ENCODE measurements at places on chromosomes 5 and 9.
A peak's percentile ranks its signal among the peaks of the same experiment; 100 is the strongest.

DNA sequence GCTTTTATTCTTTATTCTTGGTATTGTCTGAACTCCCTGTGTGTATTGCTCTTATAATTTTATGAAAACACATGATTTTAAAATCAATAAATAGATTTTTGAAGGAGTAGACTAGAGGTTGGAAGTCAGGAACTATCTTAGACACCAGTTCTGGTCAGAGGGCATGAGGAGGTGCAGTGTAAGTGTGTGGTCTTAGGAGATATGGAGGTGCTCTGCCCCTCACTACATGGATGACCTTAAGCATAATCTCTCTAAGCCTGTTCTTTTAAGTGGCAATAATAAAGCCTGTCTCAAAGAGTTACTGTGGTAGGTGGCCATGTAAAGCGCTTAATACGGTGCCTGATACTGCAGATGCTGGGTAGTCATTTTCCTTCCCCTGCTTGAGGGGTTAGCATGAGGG is 34.0 kb downstream of the RPS23 start:
- DNase-seq, result no peak

DNA sequence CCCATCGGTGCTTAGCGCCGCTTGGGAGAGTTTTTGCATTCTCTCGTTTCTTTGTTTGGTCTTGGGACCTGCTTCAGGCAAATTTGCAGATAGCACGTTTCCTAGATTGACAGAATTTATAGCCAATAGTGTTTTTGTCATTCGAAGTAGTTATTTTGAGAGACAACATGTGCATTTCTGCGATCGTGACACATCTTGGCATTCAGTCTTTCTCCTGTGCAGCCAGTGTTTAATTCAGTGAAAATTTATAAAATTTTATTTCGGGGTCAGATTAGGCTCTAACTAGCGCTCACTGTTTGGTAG is 830 bp downstream of the PRRC1 start:
- no peak for DNase-seq

DNA sequence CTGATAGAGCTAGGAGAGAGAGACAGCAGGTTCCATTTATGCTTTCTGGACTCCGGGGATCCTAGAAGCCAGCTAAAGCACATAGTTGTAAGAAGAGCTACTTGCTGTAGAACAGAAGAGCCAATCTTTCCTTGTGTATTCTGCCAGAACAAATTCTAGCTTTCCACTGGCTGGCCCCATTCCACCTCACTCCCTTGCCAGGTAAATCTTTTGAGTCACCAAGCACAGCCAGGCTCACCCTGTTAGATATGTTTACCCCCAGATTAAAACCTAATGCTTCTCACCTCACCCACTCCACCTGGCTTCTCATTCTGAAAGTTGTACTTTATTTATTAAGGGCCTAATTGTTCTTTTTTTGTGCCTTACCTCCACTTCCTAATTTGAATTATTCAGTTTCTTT is 48.9 kb upstream of the CHD1 start:
- peak; percentile 34 for DNase-seq

DNA sequence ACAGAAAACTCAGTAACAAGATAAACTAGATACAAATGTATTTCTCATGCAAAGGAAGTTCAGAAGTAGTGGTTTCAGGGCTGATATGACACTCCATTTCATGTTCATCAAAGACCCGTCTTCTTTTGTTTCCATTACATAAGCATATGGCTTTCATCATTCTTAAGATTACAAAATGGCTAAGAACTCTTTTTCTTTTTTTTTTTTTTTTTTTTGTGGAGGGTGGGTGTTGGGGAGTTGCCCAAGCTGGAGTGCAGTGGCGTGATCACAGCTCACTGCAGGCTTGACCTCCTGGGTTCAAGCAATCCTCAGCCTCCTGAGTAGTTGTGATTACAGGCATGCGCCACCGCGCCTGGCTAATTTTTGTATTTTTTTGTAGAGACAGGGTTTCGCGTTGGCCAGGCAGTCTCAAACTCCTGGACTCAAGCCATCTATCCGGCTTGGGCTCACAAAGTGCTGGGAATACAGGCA is 22.0 kb upstream of the PTBP3 start:
- no peak for DNase-seq

DNA sequence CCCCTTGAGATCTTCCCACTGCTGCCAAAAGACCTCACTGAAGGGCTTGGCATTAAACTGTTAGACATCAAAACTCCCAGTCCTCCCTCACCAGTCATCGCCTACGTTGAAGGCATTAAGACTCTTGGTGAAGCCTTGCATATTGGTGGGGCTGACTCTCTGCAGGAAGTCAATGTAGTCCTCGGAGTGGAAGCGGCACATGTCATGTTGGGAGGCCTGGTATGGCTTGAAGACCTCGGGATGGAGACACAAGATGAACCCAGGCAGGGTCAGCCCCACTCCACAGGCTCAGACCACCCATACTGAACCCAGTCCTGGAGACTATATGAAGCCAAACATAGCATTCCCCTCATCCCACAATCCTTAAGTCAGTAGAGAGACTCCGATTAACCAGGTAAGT is 1.9 kb downstream of the HDAC3 start:
- no peak for DNase-seq

- DNase-seq, result peak; percentile 14
Observed at GRCh38 chr5:33936004-33936380, 194 bp upstream of the RXFP3 start.

DNA sequence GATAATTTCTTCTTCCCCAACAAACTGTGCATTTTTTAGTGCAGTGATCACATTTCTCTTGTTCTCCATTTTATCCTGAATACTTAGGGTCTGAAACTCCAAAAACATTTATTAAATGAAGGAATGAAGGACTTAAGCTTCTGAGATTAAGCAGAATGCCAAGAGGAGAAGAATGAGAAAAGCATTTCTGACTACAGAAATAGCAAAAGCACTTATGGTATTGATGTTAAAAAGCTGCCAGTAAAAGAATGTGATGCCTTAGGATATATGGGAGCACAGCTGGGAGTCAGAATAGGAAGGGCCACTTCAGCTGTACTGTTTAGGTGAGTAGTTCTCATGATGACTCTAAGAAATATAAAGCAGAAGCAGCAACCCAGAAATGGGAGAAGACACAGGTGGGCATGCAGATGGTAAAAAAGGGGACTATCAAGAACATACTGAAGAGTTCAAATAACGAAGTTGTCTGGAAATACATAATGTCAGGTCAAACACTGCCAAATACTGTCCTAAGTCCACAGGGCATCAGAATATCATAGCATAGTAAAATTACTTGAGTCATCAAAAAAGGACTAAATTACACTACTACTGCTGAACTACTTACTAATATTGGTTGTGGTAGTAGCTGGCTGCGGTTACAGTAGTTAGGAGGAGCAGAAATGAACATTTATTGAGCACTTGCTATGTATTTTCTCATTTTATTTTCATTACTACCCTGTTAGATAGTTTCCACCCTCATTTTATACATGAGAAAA is 132.7 kb downstream of the MAPKAP1 start:
- DNase-seq, result no peak

GRCh38 chr9:131977109-131977838 is 102.4 kb downstream of the MED27 start:
- DNase-seq, result no peak

GRCh38 chr9:72440378-72440777 is 75.4 kb upstream of the ZFAND5 start:
- DNase-seq, result no peak

GRCh38 chr5:178204935-178205748 is 809 bp downstream of the HNRNPAB start:
- peak; percentile 96 for DNase-seq

GRCh38 chr9:115442054-115442453 is 324.1 kb upstream of the TNC start:
- DNase-seq, result no peak

DNA sequence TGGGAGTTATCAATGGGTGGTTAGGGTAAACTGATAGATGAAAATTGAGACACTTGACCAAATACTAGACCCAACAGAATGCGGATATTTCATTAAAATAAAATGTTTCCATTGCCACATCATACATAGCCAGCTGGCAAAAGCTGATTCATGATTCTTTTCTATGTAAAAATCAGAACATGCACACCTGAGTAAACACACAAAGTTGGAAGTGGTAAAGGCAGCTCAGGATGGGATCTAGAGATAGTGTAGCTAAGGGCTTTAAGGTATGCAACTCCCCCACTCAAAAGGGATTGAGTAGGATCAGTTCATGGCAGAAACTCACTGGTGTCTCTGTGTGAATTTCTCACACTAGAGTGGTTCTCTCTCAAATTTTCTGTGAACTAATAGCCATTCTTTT is 541.1 kb upstream of the GRAMD2B start:
- DNase-seq, result no peak

DNA sequence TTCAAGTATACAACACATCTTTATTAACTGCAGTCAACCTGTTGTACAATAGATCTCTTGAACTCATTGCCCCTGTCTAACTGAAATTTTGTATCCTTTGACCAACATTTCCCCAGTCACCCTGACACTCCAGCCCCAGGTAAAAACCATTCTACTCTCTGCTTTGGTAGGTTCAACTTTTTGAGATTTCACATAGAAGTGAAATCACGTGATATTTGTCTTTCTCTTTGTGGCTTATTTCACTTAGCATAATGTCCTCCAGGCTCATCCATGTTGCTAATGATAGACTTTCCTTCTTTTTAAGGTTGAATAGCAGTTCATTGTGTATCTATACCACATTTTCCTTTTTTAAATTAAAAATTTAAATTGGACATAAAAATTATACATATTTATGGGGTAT is 126.5 kb upstream of the MAN2A1 start:
- DNase-seq, result no peak

GRCh38 chr5:87588316-87588715 is 175.6 kb upstream of the CCNH start:
- DNase-seq, result no peak

- DNase-seq, result no peak
Observed at GRCh38 chr9:81374459-81375186, 314.7 kb downstream of the TLE1 start.

DNA sequence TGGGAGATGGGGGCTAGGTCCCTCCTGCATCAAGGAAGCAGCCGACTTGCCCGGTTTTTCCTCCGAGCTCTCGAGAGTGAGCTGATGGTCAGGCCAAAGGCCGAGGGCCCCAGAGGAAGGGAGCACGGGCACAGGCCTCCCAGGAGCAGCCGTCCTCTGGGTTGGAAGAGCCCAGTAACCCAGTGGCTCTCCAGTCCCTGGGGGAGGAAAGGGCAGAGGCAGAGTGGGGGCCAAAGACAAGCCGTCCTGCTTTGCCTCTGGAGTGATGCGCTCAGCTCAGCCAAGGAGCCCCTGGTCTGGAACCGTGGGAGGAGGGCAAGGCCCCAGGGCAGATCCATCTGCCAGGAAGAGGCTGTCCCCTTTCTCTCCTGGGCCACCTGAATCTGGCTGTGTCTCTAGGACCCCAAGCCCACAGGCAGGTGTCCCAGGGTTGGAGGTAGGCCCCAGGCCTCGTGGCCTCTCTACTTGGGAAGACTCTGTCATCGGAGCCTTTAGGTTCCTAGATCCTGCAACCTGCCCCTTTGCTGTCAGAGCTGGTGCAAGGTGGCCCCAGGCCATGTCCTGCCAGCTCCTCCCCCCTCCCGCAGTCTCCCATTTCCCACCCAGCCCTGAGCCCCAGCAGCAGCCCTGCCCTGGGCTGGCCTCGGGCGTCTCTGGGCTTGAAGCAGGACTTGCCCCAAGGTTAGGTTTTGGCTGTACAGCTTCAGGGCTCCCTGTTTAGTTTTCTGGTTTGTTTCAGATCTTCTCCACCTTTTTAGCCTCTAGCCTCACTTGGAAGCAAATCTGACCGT is 224.1 kb downstream of the CACNA1B start:
- DNase-seq, result no peak

DNA sequence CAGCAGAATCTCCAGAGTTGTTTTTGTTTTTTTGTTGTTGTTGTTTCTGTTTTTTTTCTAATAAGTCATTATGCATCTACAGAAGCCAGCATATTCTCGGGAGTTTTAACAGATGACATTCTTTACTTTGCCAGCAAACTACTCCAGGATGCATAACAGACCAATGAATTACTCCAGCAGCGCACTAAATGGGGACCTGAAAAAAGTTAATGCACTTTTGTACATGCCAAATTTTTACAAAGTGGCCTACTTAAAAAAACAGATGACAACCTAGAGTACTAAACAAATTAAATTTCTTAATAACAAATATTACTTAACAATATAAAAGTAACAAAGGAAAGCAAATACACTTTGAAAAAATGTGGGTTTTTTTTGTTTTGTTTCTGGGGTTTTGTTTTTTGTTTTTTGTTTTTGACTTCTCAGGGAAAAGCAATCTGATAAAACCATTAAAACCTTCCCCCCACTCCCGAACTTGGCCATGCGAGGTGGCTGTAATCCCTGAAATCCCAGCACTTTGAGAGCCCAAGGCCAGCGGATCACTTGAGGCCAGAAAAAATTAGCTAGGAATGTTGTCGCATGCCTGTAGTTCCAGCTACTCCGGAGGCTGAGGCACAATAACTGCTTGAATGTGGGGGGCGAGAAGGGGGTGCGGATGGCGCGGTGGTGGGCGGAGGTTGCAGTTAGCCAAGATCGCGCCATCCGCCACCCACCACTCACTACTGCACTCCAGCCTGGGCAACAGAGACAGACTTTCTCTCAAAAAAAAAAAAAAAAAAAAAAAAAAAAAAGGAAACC is 352.4 kb downstream of the CETN3 start:
- DNase-seq, result no peak

DNA sequence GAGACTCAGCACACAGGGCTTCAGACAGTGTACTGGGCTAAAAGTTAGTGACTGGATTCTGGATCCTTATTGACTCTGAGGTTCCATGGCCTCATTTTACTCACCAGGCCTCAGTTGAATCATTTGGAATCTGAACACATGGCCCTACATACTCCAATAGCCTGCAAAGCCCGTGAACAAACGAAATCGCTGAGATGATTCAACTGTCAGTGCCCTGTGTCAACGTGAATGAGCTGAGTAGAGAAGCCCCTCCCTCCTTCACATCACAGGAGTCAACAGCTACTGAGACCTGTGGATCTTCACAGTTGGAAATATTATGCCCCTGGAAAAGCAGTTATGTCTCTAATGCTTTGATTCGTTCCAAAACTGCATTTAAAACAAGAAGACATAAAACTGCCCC is 429.3 kb downstream of the GADD45G start:
- no peak for DNase-seq

GRCh38 chr5:60993425-60993824 is 48.4 kb downstream of the NDUFAF2 start:
- no peak for DNase-seq

- DNase-seq, result no peak
Observed at GRCh38 chr5:67364381-67364970, 167.9 kb upstream of the CD180 start.

DNA sequence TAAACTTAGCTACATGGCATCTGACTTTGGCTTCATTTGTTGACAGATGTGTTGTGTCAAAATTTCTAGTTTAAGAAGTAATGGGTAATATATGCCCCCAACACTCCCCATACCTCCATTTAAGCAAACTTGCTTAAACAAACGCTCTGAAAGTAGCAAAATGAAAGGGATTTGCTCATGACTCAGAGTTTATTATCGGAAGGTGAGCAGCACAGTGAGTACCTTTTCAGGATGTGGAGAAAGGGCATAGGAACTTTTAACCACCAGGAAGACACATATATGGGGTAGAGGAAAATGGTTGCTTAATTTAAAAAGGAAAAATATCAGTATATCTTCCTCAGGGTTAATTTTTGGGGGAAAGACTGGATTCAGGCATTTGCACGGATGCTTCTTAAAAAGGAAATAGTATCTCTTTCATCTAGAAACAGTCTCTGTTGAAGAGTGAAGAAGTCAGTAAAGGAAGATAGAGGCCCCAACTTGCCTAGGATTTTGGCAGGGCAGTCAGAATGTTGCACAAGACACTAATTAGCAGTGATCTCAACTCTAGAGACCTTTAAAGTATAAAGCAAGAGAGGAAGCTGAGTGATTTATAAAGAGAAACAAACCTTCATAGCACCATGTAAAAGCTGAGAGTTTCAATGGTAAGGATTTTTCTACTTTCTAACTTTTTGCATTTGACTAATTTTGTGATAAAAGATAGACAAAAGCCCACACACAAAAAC is 155.1 kb downstream of the TRIO start:
- DNase-seq, result peak; percentile 13

Data from RWPE1 (cell line).